ENCODE measurements at places on chromosomes 2 and 18.

GRCh38 chr2:85162746-85163301 lies 29.6 kb downstream of the TCF7L1 start:
- DNase-seq = no peak

- DNase-seq = no peak
These were observed 223.7 kb downstream of the ANKRD30B start for GRCh38 chr18:14971461-14972185.

- no peak for DNase-seq
These were observed 54.5 kb downstream of the LRP1B start for GRCh38 chr2:142076317-142076716.

GRCh38 chr2:67604360-67604759 lies 207.2 kb downstream of the ETAA1 start:
- no peak for DNase-seq

- DNase-seq = no peak
These were observed 81.7 kb downstream of the EPC2 start for GRCh38 chr2:148726228-148726627.

DNA sequence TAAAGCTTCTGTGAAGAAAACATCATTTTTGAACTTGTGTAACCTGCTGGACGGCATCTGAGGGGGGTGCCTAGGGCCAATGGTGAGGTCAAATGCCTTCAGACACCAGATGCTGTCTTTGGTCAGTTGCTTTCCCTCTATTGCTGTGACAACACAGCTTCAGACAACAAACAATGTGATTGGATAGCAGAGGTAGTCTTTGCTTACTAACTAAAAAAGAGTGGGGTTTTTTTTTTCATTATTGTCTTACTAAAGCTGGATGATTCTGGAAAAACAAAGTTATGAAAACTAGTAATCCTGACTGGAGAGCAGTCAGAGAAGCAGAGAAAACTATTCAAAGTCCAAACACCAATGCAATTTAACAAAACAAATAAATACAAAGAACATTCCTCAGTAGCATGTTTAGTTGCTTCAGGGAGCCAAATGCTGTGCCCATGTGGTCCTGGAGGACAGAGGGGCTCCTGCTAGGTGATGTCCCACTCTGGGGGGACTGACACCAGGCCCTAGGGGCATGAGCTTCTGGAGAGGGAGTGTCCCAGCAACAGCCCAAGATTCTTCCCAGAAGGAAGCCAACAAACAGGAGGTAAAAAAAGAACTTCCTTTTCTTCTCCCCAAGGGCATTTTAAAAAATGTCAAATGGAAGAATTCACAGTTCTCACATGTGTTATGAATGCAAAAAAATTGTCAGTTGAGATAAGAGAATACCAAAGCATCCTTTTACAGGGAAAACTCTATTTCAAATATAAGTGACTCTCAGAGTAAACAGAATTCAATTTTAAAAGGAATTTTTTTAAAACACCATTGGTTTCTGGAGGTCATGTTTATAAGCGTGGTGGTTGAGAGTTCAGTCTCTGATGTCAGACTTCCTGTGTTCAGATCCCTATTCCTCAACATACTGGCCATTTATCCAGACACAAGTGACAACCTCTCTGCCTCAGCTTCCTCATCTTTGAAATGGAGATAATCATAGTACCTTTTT lies 181.1 kb upstream of the PGAP1 start:
- no peak for DNase-seq

- no peak for DNase-seq
These were observed 644.6 kb upstream of the RAB6C start for GRCh38 chr2:129334696-129335410.

DNA sequence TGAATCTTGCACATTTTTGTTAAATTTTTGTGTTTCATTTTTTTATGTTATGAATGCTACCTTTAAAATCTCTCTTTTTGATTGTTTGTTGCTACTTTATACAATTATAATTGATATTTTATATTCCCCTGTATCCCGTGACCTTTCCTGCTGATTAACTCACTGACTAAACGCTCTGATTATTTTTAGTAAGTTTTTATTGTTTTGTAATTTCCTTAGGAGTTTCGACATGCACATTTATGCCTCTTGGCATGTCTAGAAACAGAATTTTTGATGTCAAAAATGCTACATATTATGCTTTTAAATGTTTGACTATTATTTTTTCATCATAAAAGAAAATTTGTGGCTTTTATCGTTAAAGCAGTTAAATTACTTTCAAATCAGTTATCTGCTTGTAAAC lies 1131.6 kb upstream of the TMEFF2 start:
- no peak for DNase-seq

DNA sequence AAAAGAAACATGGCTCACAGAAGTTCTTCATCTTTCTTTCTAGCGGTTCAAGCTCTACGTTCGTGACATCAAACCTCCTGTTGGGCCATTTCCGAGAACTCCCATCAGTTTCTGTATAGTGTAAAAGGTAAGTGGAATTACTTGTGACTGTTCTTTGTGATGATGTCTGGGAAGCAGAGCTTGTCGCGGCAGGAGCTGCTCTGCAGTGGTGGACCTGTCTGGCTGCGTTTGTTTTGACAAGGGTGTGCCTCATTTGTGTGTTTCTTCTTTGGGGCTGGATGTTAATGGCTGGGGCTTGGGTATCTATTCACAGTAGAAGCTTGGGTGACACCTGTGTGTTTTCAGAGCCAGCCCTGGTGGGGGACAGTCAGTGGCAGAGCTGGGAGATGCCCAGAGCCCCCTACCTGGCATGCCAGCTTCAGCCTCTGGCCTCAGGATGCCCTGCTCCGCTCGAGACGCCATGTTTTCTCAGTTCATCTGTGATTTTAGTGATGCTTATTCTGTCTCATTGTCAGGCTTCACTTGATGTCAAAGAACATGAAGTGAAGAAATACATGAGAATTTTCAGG lies 59.6 kb downstream of the LDLRAD4 start:
- DNase-seq = no peak

GRCh38 chr2:141940709-141941108 lies 190.1 kb downstream of the LRP1B start:
- no peak for DNase-seq

DNA sequence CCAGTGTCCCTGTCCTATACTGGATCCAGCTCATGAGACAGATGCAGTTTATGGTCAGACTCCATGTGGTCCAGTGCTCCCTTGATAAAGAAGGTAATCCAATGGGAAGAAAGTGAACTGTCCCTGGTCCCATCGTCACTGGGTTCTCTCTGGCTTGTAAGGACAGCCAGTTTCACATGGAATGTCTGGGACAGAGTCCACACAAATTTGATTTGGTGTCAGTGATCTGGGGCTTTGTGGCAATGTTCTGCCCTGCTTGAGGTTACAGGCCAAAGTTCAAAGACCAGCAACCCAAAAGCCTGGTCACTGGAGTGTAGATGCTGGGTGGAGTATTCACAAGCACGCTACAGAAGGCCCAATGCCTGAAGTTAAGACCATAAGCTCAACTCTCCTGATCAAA lies 22.2 kb upstream of the FHL2 start:
- DNase-seq = no peak

DNA sequence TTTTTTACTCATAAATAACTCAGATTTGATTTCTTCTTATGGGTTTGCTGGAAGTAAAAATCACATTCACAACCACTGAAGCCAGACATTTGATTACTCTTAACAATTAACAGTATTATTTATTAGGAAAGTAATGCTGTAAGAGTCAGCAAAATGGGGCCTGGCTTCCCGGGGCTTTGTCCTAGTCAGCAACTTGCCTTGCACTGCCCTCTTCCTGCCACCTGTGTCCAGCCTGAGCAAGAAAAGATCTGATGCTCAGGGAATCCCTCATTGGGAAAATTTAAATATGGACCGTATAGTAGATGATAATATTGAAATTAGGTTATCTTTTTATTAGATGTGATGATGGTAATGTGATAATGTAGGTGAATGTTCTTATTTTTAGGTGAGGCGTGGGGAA lies 30.8 kb upstream of the ACYP2 start:
- DNase-seq = peak; percentile 10

- no peak for DNase-seq
These were observed 1.3 kb downstream of the PIAS2 start for GRCh38 chr18:46915800-46916550.

DNA sequence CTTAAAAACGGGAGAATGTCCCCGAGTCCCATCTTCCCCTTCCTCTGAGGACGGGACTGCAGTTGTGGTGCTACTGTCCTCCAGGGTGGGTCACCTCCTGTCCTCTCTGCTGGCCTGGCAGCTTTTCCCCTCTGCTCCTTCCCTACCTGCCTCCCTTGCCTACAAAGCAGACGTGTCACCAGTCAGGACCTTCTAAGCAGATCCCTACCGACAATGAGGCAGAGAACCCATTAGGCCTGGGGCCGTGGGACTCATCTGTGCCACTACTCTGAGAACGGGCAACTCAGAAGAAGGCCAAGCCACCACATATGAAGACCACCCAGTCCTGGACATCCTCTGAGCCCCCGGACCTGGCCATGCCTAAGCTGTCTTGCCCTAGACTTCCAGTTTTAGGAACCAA lies 103.0 kb upstream of the TEX51 start:
- DNase-seq = no peak

GRCh38 chr2:235596272-235596671 lies 102.4 kb downstream of the AGAP1 start:
- no peak for DNase-seq

GRCh38 chr18:74496508-74497323 lies 553 bp downstream of the CNDP2 start:
- peak; percentile 46 for DNase-seq

DNA sequence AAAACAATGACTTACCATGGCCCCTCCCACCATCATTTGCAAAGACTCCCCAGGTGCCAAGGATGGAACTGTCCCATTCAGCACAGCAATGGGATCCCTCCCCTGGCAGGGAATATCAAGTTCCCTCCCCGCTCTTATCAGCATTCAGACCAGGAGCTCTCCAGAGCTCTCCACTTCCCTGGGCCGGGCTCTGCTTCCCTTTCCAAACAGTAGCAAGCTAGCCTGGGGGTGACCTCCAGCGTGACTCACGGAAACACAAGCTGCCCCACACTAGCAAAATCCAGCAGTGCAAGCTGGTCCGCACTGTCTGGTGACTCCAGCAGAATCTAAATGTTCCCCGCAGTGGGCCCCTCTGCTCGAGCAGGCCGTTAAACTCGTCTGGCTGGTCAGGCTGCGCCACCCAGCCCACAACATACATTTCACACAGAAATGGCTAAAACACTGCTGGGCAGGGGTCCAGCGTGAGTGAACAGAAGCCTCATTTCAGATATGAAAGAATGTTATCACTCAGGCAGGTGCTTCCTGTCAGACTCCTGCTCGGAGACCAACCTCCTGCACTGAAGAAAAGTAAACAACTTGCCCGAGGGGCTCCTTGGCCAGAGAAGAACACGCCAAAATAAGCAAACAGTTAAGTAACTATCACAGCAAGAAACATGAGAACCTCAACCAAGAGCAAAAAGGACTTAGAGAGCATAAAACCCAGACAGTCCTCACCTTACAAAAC lies 33.9 kb downstream of the STAT1 start:
- DNase-seq = no peak

- DNase-seq = no peak
These were observed 282.2 kb upstream of the SOX11 start for GRCh38 chr2:5409898-5410381.

DNA sequence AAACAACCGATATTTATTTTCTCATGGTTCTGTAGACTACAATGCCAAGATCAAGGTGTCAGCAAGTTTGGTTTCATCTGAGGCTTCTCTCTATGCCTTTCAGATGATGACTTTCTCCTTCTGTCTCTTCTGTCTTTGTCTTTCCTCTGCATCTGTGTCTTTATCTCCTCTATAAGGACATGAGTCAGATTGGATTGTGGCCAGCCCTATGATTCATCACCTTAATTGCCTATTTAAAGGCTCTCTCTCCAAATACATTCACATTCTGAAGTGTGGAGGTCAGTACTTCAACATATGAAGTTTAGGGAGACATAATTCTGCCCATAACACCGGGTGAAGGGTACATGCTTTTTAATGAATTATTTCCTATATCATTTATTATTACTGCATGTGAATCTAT lies 71.2 kb upstream of the CNTNAP5 start:
- no peak for DNase-seq

GRCh38 chr18:79958981-79959380 lies 5.5 kb upstream of the HSBP1L1 start:
- DNase-seq = no peak
